Activated CD4-positive, alpha-beta T cell treated with anti-CD3 and anti-CD28 coated beads for 36 hours (primary cell): ENCODE measurements at places on chromosomes 4 and X. TPM values are rescaled to one million over a fixed set of nuclear protein-coding genes. Genes with fewer than 3 reads are reported as not detected.

- peaks cover 5% of the 10 kb centered on the region for H3K27me3 ChIP-seq
- no peaks in the 10 kb centered on the region for H3K36me3 ChIP-seq
- H3K27ac ChIP-seq: peak overlapping the region; percentile 44
- H3K4me3 ChIP-seq: no peak overlapping the region
- peaks cover 9% of the 10 kb centered on the region for H3K4me1 ChIP-seq
- peak; percentile 7 for DNase-seq
Measured at GRCh38 chrX:11591723-11592346, 73.9 kb downstream of the ARHGAP6 start.

GRCh38 chr4:173214231-173214630 lies 45.6 kb downstream of the GALNT7 start:
- no peak overlapping the region for H3K4me3 ChIP-seq
- H3K27me3 ChIP-seq: no peaks in the 10 kb centered on the region
- peaks cover 5% of the 10 kb centered on the region for H3K36me3 ChIP-seq
- no peak overlapping the region for H3K27ac ChIP-seq
- peaks cover 34% of the 10 kb centered on the region for H3K4me1 ChIP-seq
- no peak for DNase-seq

DNA sequence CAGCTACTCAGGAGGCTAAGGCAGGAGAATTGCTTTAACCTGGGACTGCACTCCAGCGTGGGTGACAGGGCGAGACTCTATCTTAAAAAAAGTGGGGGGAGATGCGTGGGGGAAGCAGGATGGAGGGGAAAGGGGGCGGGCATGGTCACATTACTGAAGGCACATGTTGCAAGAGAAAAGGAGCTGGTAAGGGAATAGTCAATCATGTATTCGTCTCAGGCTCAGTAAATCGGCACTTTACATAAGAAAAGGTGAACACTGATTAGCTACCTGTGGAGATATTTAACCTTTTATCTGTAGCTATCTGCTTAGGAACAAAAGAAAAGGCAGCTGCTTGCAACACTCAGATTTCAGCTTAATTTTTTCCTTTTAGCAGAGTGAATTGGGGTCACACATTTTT lies 132.5 kb downstream of the PLS3 start:
- no peak for DNase-seq
- no peaks in the 10 kb centered on the region for H3K27me3 ChIP-seq

- H3K4me3 ChIP-seq: peak overlapping the region; percentile 19
- H3K36me3 ChIP-seq: no peaks in the 10 kb centered on the region
- peaks cover 27% of the 10 kb centered on the region for H3K4me1 ChIP-seq
- DNase-seq: peak; percentile 39
- H3K27me3 ChIP-seq: no peaks in the 10 kb centered on the region
Measured at GRCh38 chrX:56397636-56398035, 165.5 kb downstream of the KLF8 start.

UGT2B17 gene
- not detected for total RNA-seq

- peaks cover 29% of the 10 kb centered on the region for H3K4me1 ChIP-seq
- no peak overlapping the region for H3K27ac ChIP-seq
- peak; percentile 2 for DNase-seq
- H3K27me3 ChIP-seq: no peaks in the 10 kb centered on the region
Measured at GRCh38 chr4:1206299-1207156, 34.1 kb upstream of the SPON2 start.

DNA sequence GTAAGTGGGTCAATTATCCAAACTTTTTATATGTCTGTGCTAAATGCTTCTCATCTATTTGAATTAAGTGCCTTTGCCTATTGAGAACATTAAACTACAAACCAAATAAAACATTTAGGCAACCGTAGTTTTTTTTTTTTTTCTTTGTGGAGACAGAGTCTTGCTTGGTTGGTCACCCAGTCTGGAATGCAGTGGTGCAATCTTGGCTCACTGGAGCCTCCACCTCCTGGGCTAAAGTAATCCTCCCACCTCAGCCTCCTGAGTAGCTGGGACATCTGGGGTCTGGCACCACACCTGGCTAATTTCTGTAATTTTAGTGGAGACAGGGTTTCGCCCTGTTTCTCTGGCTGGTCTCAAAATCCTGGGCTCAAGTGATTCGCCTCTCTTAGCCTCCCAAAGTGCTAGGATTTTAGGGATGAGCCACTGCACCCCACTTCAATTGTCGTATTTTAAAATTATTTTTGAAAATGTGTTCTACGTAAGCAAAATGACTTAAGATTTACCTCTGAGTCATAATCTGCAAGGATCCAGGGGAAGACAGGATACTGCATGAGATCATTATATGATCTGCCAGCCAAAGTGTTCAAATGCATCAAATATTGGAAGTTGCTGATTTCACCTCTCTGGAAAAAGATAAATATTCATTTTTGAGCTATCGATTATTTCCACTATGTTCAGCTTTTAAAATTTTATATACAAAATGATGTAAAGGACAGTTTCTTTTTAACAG lies 125.6 kb downstream of the CDS1 start:
- DNase-seq: no peak
- no peaks in the 10 kb centered on the region for H3K4me1 ChIP-seq
- no peak overlapping the region for H3K27ac ChIP-seq
- H3K4me3 ChIP-seq: no peak overlapping the region

DNA sequence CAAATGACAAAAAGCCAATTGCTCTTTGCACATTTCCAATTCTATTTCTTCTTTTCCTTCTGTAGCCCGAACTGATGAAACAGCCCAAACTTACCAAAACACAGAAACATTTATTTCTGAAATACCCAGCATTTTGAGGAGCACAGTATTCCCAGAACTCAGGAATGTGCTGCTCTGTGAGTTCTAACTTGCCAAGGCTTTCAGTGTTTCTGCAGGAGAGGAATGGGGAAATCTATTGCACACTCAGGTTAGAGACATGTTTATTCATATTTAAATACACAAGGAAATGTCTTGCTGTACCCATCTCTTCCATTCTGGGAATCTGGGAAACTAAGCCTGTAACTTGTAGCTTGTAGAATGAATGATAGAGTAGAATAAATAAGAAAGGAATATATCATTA lies 10.7 kb downstream of the TMPRSS11D start:
- DNase-seq: no peak
- peaks cover 2% of the 10 kb centered on the region for H3K27me3 ChIP-seq
- no peak overlapping the region for H3K27ac ChIP-seq

GRCh38 chr4:73998040-73999011 lies at the start of gene CXCL5:
Gene CXCL5, minus strand, starts transcription at chr4:73998677. Its CDS starts 96 bp downstream, at chr4:73998581.
- H3K36me3 ChIP-seq: no peaks in the 10 kb centered on the region
- peaks cover 19% of the 10 kb centered on the region for H3K27me3 ChIP-seq
- H3K27ac ChIP-seq: no peak within 1 kb of the TSS
- H3K4me3 ChIP-seq: no peak within 1 kb of the TSS

CPE gene
- total RNA-seq: not detected

PDE6B gene
- 17.2 TPM for total RNA-seq

DNA sequence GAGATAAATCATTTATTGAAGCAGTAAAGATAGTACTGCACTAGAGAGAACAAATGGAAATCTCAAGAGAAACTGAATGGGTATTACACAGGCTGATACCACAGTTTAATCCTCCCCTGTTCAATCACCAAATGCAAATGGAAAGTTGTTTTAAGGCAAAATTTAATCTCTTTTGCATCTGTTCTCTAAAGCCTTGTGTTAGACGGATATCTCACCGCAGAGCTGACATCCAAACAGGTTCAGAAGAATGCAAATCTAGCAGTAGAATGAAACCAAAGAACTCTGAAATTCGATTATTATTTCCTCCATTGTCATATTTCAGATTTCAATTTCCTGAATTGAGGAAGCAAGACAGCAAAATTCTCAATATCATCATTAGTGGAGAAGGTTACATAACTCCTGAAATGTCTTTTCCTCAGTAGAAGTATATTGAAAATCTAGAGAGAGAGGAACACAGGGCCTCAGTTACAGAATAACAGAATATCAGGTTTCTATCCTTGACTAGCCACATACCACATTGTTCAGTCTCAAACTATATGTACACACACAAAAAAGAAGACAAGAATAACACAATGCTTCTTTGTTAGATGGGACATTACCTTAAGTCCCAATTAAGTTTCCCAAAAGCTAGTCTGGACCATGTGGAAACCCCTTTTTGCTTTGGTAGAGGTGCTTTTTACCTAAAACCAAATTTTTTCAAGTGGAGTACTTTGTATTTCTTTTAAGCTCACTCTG lies 94.1 kb upstream of the BANK1 start:
- H3K27me3 ChIP-seq: peaks cover 7% of the 10 kb centered on the region
- H3K27ac ChIP-seq: no peak overlapping the region
- DNase-seq: no peak
- H3K36me3 ChIP-seq: no peaks in the 10 kb centered on the region
- H3K4me1 ChIP-seq: no peaks in the 10 kb centered on the region
- no peak overlapping the region for H3K4me3 ChIP-seq

DNA sequence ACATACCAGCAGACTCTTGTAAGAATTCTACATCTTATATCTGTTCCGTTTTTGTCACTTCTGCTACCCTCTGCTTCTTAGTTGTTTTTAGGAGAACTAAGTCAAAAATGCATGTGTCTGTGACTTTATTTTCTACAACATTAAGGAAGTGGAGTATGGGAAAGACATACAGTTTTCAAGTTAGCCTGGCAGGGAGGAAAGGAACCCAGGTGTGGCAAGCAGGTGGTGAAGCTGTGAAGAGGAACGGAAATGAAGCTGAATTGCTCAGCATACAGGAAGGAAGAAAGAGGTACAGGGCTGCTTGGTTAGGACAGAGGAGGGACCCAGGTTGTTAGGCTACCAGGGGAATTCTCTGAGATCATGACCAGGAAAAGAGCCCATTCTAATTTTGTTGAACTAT lies 9.4 kb downstream of the GPRIN3 start:
- peaks cover 82% of the 10 kb centered on the region for H3K4me1 ChIP-seq
- DNase-seq: peak; percentile 54
- H3K36me3 ChIP-seq: peaks cover 6% of the 10 kb centered on the region
- peak overlapping the region; percentile 60 for H3K4me3 ChIP-seq
- H3K27me3 ChIP-seq: no peaks in the 10 kb centered on the region
- H3K27ac ChIP-seq: peak overlapping the region; percentile 96

GRCh38 chr4:133450813-133451212 lies 301.7 kb downstream of the PCDH10 start:
- no peaks in the 10 kb centered on the region for H3K4me1 ChIP-seq
- no peak for DNase-seq
- no peak overlapping the region for H3K4me3 ChIP-seq
- H3K27me3 ChIP-seq: no peaks in the 10 kb centered on the region
- no peak overlapping the region for H3K27ac ChIP-seq
- no peaks in the 10 kb centered on the region for H3K36me3 ChIP-seq

- no peaks in the 10 kb centered on the region for H3K27me3 ChIP-seq
- H3K36me3 ChIP-seq: no peaks in the 10 kb centered on the region
- no peak overlapping the region for H3K27ac ChIP-seq
Measured at GRCh38 chr4:57333684-57334083, 223.5 kb upstream of the IGFBP7 start.

- H3K36me3 ChIP-seq: no peaks in the 10 kb centered on the region
- H3K27me3 ChIP-seq: peaks cover 50% of the 10 kb centered on the region
- H3K4me1 ChIP-seq: peaks cover 24% of the 10 kb centered on the region
- no peak for DNase-seq
- H3K4me3 ChIP-seq: peak overlapping the region; percentile 33
Measured at GRCh38 chrX:72304877-72305276, 837 bp downstream of the CITED1 start.

NDP gene
- not detected for total RNA-seq

GRCh38 chr4:183826461-183826860 lies 78.6 kb upstream of the STOX2 start:
- H3K36me3 ChIP-seq: no peaks in the 10 kb centered on the region
- DNase-seq: no peak
- H3K4me1 ChIP-seq: peaks cover 15% of the 10 kb centered on the region
- H3K27me3 ChIP-seq: peaks cover 2% of the 10 kb centered on the region

DNA sequence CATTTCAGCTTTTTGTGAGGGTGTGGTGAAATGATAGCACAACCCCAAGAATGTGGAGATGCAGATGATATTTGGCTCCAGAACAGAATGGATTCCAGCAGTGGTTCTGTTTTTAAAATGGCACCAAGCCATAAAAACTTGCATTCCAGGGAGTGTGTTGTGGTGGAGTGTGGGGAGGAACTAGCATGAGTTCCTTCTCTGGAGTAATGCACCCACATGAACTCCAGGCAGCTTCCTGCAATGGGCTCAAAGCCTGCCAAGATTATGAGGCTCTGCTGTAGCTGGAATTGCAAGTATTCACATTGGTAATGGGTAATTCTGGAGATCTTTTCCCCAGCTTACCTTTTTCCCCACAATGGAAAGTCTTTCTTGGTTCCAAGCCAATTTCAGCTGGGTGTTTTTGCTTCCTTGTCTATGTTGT lies 161.4 kb downstream of the RAB28 start:
- no peaks in the 10 kb centered on the region for H3K27me3 ChIP-seq
- peaks cover 29% of the 10 kb centered on the region for H3K36me3 ChIP-seq
- DNase-seq: no peak
- no peak overlapping the region for H3K4me3 ChIP-seq
- no peak overlapping the region for H3K27ac ChIP-seq

DNA sequence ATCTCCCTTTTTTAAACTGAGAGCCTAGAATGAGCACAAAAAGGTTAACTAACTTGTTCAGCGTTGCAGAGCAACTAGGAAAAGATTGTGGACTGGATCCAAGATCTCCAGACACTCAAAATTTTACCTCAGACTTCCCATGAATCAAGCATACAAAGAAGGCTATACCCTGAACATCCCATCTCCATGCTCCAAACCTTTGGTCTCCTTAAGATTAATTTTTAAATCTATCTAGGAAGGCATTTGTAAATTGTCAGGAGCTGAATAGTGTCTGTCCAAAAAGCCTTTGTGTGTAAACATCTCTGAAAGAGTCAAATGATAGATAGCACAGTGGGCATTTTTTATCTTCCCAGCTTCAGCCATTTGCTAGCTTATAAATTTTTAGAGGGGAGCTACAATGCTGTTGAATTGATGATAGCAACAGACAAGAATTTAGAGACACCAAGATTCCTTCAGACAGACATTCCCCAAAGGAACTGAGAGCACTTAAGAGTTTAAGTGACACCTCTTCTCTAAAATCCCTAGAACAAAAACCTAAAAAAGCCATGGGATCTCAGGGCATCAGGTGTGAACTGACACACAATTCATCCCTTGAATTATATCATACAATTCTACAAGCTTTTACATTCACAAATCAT lies 480.8 kb upstream of the FAM241A start:
- no peak for DNase-seq
- no peaks in the 10 kb centered on the region for H3K36me3 ChIP-seq
- no peak overlapping the region for H3K27ac ChIP-seq
- H3K4me1 ChIP-seq: no peaks in the 10 kb centered on the region
- H3K4me3 ChIP-seq: no peak overlapping the region

EMCN gene
- not detected for total RNA-seq

- peaks cover 2% of the 10 kb centered on the region for H3K27me3 ChIP-seq
- H3K36me3 ChIP-seq: no peaks in the 10 kb centered on the region
Measured at GRCh38 chr4:174464949-174465348, 57.3 kb downstream of the HPGD start.

- no peak overlapping the region for H3K4me3 ChIP-seq
- no peak for DNase-seq
- no peaks in the 10 kb centered on the region for H3K36me3 ChIP-seq
- no peak overlapping the region for H3K27ac ChIP-seq
- no peaks in the 10 kb centered on the region for H3K27me3 ChIP-seq
Measured at GRCh38 chr4:87317527-87317926, 5.2 kb downstream of the HSD17B13 start.

- H3K4me1 ChIP-seq: peaks cover 5% of the 10 kb centered on the region
- H3K4me3 ChIP-seq: no peak overlapping the region
- no peaks in the 10 kb centered on the region for H3K27me3 ChIP-seq
- H3K36me3 ChIP-seq: no peaks in the 10 kb centered on the region
- DNase-seq: no peak
- H3K27ac ChIP-seq: no peak overlapping the region
Measured at GRCh38 chrX:135009057-135009610, 13.2 kb downstream of the RTL8B start.

- no peaks in the 10 kb centered on the region for H3K4me1 ChIP-seq
- no peak for DNase-seq
- no peaks in the 10 kb centered on the region for H3K27me3 ChIP-seq
- no peak overlapping the region for H3K4me3 ChIP-seq
- H3K27ac ChIP-seq: no peak overlapping the region
- H3K36me3 ChIP-seq: peaks cover 24% of the 10 kb centered on the region
Measured at GRCh38 chr4:185272245-185272644, 62.8 kb downstream of the SNX25 start.
